ENCODE measurements at places on chromosomes 12 and 14. TPM values are rescaled to one million over a fixed set of nuclear protein-coding genes. Genes with fewer than 3 reads are reported as not detected.

- DNase-seq: no peak
These were observed 41.4 kb downstream of the PLEKHG3 start for GRCh38 chr14:64745511-64746091.

GRCh38 chr14:78016532-78016931, 153.6 kb upstream of the NRXN3 start:
- no peak for DNase-seq

DNA sequence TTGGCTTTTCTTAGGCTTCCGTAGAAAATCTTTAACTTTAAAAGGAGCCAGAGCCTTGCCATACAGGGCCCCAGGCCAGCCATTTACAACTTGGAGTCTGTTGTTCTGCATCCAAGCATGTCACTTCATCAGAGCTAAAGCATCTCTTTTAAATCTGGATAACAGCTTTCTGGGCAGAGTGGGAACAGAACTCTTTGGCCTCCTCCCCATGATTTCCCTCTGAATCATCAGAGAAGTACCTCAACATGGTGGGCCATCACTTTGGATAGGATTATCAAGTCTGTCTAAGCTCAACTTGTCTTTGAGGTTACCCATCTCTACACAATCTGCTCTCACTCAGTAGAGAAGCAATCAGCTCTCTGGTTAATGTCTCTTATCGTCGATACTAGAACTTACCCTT, 170.9 kb downstream of the SLC6A15 start:
- DNase-seq: no peak

DNA sequence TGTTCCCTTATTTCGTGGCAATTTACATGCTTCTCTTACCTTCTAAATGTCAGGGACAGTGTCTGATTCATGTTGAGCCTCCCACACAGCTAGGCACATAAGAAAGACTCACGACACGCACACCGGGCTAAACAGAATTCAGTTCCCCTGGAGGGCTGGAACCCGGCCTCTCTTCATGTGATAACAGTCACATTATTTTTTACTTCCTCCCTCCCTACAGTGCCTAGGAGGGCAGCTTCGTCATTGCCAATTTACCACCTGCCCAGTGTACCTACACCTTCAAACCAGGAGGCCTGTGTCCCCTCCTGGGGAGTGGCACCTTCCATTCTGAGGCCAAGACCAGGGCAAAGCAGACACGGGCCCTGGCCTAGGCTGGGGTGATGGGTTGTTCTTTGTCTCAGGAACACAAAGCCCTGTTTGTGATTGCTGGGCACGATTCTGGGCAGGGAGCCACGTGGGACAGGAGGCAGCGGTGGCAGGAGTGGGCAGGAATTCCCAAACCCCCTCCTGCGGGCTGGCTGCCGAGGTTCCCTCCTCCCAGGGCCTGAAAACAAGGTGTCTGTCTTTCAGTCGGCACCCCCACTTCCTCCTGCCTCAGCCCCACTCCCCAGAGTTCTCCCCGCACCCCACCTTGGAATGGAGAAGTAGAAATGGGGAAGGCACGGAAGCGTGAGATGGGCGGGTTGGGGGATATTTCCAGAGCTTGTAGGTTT, 6.8 kb upstream of the RASAL1 start:
- no peak for DNase-seq

DNA sequence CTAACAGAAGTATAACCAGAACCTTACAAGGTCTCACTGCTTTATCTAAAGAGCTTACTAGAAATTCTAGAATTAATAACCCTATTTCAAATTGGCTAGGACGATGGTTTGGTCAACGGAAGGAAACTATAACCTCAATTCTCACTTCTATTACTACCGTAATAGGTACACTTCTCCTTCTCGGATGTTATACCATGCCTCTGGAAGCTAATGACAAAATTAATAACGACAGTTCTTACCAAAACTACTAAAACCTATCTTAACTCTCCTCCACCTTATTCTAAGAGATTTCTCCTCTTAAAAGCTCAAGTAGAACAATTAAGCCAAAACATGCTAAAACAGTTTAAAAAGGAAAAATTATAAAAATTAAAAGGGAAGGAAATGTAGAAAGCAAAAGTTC, 23.7 kb upstream of the UBC start:
- no peak for DNase-seq

DNA sequence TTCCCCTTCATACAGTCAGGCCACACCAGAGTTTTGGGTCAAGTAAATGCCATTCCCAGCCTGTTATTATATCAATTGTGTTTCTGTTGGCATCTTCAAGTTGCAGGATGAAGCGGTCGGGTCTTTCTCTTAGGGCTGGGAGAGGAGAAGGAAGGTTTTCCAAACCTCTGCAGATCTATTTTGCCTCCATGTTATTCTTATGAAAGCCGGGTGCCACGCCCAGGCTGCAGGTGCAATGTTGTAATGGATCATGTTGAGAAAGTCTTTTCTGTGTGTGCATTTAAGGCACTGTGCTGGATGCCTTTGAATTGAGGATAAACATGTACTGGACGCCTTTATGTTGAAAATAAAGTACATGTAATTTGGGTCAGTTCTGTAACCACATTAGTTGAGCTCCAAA, 164.4 kb upstream of the HIF1A start:
- no peak for DNase-seq

NANOG gene
- under 0.01 TPM for total RNA-seq

TAS2R20 gene
- total RNA-seq: 5.7 TPM

DDHD1 gene
- total RNA-seq: 21.4 TPM

DNA sequence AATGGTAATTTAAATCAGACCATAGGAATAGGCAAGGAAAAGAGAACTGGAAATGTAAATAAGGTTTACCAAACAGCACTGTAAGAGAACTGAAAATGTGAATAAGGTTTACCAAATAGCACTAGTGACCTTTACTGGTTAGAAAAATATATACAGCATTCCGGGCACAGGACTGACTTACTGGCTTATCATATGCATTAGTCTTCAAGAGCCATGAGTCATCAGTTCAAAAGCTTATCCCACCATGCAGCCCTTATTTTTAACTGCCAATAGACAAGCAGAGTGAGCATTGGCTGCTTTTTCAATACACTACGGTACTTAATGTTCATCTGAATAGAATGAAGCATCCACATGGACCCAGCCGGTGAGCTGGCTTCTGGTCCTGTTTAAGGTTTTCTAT, 13.0 kb upstream of the NELL2 start:
- no peak for DNase-seq

SELPLG gene
- total RNA-seq: 10.0 TPM

Data from sigmoid colon (tissue), 7 donors.